ENCODE measurements at places on chromosomes 12 and 14. TPM values are rescaled to one million over a fixed set of nuclear protein-coding genes. Genes with fewer than 3 reads are reported as not detected.

The INSM2 gene
- not detected for total RNA-seq

The MEG3 gene
- 155 TPM for total RNA-seq

The KRT5 gene
- total RNA-seq, result not detected

The DPPA3 gene
- total RNA-seq, result not detected

The CCDC92 gene
- 22.7 TPM for total RNA-seq

All from fibroblast of the aortic adventitia (primary cell).